ENCODE measurements at places on chromosomes 16 and 17. TPM values are rescaled to one million over a fixed set of nuclear protein-coding genes. Genes with fewer than 3 reads are reported as not detected.
A peak's percentile ranks its signal among the peaks of the same experiment; 100 is the strongest.

Gene NHLRC4
- 0.27 TPM for total RNA-seq

DNA sequence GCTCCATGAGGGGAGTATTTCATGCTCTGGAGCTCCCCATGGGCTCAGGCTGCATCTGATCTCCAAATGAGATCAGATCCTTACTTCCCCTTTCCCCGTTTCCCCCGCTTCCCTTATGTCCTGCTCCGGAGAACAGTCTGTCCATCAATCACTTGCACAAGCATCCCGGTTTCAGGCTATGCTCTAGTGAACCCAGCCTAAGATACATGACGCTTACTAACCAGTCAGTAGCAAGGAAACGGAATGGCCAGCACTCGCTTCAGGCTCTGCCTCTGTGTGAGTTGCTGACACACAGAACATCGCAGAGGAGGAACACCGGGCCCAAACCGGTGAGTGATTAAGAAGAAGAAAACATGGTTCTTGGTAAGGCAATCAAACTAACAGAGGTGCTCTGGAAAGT, 9.4 kb upstream of the ATP5MC1 start:
- no peak for DNase-seq

DNA sequence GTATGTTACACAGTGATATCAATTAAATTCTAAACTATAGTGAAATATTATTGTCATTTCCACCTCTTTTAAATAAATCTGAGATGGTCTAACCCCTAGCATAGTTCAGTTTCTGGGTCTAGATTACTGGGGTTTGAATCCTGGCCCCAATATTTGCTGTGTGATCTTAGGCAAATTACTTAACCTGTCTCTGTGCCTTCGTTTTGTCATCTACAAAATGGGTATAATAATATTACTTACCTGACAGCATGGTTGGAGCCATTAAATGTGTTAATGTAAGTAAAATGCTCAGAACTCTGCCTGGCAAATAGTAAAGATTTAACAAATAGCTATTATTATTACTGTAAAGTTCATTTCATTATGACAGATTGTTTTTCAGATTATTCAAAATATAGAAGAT, 52.3 kb downstream of the BMERB1 start:
- DNase-seq = no peak

DNA sequence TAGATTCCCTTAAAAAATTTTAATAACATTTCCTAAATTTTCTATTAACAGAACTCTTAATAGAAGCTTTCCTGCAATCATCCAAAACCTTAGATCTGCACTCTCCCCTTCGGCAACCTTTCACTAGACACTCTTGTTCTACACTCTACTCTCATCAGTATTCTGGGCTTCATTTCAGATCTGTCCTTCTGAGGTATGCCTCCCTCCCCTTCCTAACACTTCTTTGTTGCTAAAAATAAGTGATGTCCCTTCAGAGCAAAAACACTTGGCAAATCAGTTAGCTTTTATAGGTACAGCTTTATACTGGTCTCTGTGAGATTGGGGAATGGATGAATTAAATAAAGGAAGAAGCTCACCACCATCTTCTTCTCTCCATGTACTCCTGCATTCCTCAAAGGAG, 28.2 kb upstream of the GNAO1 start:
- DNase-seq = peak; percentile 13

DNA sequence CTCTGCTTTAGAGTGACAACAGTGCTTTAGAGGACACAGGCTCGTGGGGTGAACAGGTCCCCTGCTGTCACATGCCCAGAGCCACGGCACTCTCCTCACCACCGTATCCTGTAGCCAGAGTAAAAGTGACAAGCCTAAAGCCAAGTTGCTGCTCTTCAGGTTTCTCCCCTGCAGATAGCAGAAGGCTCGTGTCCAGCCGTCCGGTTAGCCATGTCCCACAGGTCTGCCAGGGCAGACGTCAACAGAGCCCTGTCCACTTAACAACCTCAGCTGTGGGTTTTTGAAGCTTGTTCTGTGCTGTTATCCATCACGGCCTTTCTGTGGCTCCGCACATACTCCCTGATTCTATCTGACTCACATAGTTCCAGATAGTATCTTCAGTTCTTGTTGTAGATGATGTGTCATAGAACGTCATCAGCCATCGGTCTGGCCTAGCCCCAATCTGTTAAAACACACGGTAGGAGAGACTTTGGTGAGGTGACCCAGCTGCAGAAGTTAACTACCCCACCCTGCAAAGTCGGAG, 100.7 kb downstream of the SOCS1 start:
- DNase-seq = peak; percentile 33

Gene NOS2
- total RNA-seq = 0.36 TPM

DNA sequence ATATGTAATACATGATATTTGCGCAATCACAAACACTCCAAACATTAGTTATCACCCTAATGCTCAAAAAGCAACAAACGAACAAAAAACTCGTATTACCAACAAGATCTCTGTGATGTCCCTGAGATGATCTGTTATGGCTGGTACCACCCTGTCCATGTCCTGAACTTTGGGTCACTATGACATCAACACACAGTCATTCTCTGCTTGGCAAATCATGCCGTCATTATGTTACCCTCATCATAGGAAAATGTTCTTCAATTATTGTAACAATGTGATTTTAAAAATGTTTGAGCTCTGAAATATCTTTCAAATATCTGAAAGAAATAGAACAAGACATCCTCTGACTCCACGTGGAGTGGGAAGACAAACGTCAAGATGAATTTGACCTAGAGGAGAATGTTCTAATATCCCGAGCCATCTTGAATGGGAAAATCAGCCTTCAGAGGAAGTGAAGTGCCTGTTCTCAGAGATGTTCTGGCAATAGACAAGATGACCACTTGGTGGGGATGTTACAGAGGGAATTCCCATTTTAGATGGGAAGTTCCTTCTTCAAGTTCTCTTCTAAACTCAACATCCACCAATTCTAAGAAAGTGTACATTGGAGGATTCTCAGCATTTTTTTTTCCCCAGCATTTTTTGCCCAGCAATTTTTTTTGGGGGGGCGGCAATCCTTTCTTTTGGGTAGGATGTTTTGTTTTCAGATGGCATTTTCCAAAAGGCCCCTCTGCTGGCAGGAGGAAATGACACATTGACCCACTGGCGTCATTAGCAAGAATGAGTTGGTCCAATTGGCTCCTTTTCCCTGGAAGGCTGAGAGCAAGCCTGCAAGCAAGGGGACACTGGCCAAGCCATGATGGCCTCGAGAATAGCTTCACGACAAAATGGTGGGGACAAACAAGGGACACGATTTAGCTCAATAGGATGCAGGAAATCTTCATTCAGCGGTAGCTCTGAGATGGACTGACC, 3.7 kb upstream of the HSD17B2 start:
- no peak for DNase-seq
